ENCODE measurements at places on chromosomes 3 and 15.

DNA sequence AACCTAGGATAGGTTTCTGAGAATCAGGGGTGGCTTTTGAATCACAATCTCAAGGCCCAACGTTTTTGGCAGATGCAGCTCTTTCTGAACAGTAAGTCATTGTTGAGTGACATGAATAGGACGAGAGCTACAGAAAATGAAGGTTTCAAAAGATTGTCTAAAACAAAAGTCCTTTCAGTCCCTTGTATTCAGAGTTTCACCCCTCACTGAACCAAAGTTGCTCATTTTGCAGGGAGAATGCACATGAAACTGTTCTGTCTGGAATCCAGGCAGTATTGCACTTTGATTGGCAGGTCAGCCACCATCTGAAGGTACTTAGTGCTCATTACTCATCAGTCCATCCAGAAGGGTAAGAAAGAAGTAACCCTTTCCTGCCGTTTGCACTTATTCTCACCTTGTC is 24.1 kb upstream of the RASGRP1 start:
- DNase-seq, result no peak

GRCh38 chr15:39621976-39622375 is 41.1 kb downstream of the THBS1 start:
- DNase-seq, result no peak

DNA sequence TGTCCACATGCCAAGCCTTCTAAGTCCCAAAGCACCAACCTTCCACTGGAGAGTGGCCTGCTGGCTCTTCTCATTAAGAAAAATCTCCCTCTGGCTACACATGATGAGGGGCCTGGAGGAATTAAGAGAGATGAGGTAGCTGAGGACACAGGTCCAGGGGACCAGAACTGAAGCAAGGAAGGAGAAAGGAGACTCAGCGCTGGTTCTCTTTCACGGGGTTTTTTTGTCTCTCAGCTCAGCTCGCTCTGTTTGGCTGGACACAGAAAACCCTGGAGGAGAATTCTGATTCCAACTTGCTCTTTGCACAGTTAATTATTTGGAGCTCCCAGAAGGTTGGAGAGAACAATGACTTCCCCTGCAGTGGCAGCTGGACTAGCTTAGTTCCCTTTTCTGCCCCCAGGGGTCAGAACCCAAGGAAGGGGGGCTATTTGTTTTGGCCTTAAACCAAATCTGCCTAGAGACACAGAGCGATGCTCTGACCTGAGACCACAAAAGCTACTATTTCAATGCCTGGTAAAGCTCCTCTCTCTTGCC is 507.6 kb downstream of the FHIT start:
- no peak for DNase-seq

GRCh38 chr15:50562735-50563640 is 16.5 kb upstream of the USP50 start:
- peak; percentile 46 for DNase-seq

GRCh38 chr3:116667324-116667723 is 42.3 kb upstream of the TUSC7 start:
- DNase-seq, result no peak

Data from GM03348 (cell line).